Pulmonary artery endothelial cell (primary cell): ENCODE measurements at places on chromosomes 7 and 10. TPM values are rescaled to one million over a fixed set of nuclear protein-coding genes. Genes with fewer than 3 reads are reported as not detected.

Gene CASP2
- total RNA-seq: 20.6 and 28.8 TPM in 2 replicates

Gene SPDYE8
- total RNA-seq: not detected in 2 replicates

Gene PDE1C
- 0.11 and 0.13 TPM in 2 replicates for total RNA-seq

Gene CRTAC1
- total RNA-seq: 2.5 and 4.9 TPM in 2 replicates

Gene NRF1
- total RNA-seq: 14.2 and 16.3 TPM in 2 replicates

Gene IL6
- 8.2 and 16.3 TPM in 2 replicates for total RNA-seq

Gene HNRNPF
- total RNA-seq: 298 and 383 TPM in 2 replicates

Gene CYP2C18
- total RNA-seq: not detected in 2 replicates

Gene CYP3A4
- total RNA-seq: not detected in 2 replicates

Gene GPR146
- 17.4 and 29.8 TPM in 2 replicates for total RNA-seq

Gene LBX1
- total RNA-seq: not detected in 2 replicates

Gene DNAJC12
- total RNA-seq: 0.13 and 0.39 TPM in 2 replicates

Gene CD36
- total RNA-seq: 0.26 and 4.6 TPM in 2 replicates

Gene KAZALD1
- total RNA-seq: 1.1 TPM in 2 replicates

Gene CALHM3
- total RNA-seq: not detected in 2 replicates

Gene PFKFB3
- 28.4 and 39.3 TPM in 2 replicates for total RNA-seq

Gene CCL24
- not detected in 2 replicates for total RNA-seq

Gene CLEC2L
- not detected in 2 replicates for total RNA-seq

Gene SYT15B
- not detected in 2 replicates for total RNA-seq

Gene HABP2
- total RNA-seq: not detected in 2 replicates

Gene HOXA7
- 0.04 and 0.13 TPM in 2 replicates for total RNA-seq

Gene SPDYE1
- not detected in 2 replicates for total RNA-seq

Gene LDB1
- total RNA-seq: 32.4 and 33.0 TPM in 2 replicates

Gene VPS50
- 26.8 and 41.4 TPM in 2 replicates for total RNA-seq

Gene AKR1C3
- total RNA-seq: 91.7 and 145 TPM in 2 replicates

Gene SRRT
- total RNA-seq: 56.7 and 66.1 TPM in 2 replicates

Gene GPER1
- total RNA-seq: 0.46 and 2.0 TPM in 2 replicates
